Stimulated activated CD8-positive, alpha-beta memory T cell treated with anti-CD3 and anti-CD28 coated beads, Interleukin-2, amount 100 ng/mL, for 1 hour (primary cell): ENCODE measurements at places on chromosomes 12 and 14.

DNA sequence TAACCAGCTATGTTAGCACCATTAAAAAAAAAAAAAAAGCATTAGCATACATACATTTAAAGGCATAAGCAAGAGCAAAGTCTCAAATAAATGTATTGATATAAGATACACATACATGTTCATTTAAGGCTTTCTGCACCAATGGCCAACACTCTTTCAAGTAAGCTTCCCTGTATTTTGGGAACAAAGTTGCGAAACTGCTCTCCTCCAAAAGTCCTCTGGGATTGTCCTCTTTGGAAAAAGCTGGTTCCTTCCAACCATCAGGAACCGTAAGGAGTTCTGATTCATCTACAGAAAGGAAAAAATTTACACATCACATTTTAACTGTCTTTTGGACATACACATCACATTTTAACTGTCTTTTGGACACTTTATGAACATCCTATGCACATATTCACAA is 3.2 kb downstream of the KRR1 start:
- DNase-seq = no peak

DNA sequence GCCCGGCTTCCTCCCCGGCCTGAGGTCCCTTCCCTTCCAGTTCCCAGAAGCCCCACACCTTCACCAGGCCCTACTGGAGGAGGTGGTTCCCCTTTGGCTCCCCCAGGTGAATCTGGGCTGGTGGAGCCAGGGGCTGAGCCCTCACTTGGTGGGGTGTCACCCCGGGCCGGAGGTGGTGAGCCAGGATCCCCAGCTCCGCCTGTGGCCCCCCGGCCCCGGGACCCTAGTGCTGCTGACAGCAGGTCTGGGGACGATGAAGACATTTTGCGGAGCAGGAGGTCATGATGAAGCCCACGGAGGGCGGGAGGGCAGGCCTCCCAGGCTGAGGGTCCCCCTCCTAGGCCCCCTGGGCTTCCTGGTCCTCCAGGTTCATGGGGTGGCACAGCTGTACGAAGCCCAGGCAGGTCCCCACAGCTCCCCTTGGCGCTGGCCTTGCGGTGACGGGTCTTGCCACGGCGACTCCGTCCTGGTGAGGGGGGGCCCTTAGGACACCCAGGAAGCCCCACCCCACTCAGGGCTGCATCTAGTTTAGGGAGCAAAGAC is 16.6 kb downstream of the MAP3K12 start:
- no peak for DNase-seq

- DNase-seq = no peak
These were observed 626 bp downstream of the TXNDC16 start for GRCh38 chr14:52551696-52552062.

DNA sequence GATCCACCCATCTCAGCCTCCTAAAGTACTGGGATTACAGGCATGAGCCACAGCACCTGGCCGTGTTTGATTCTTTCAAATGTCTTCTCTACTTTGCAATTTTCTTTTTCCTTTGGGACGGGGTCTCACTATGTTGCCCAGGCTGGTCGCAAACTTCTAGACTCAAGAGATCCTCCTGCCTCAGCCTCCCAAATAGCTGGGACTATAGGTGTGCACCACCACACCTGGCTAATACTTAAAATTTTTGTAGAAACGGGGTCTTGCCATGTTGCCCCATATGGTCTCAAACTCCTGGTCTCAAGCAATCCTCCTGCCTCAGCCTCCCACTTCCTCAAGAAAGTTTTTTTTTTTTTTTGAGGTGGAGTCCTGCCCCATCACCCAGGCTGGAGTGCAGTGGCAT is 1.7 kb downstream of the GATC start:
- no peak for DNase-seq

DNA sequence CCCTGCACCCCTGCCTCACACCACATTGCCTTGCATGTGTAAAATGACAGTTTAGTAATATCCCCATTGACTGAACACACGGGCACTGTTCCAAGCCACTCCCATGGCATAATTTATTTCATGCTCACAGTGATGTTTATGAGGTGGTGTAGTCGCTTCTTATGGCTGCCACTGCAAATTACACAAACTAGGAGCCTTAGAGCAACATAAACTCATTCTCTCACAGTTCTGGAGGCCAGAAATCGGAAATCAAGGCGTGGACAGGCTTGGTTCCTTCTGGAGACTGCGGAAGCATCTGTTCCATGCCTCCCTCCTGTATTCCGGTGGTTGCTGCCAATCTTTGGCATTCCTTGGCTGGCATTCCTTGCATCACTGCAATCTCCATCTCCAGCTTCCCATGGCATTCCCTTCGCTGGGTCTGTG is 97.3 kb downstream of the RIN3 start:
- no peak for DNase-seq

DNA sequence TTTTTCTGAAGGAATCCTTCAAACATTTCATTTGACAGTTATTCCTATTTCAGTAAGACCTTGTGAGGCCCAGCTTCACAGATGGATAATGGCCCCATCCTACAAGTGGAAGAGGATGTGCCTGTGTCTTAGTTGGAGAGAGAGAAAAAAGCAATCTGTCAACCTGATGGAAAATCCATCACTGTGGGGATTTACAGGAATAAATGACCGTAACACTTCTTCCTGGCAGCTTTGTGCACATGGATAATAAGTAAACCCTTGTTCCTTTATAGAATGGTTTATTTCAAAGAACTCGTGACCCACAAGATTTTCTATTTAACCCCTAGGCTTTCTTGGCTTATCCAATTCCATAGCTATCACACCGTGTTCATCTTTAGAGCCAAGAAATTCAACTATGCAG is 121.4 kb upstream of the PCED1B start:
- DNase-seq = no peak

DNA sequence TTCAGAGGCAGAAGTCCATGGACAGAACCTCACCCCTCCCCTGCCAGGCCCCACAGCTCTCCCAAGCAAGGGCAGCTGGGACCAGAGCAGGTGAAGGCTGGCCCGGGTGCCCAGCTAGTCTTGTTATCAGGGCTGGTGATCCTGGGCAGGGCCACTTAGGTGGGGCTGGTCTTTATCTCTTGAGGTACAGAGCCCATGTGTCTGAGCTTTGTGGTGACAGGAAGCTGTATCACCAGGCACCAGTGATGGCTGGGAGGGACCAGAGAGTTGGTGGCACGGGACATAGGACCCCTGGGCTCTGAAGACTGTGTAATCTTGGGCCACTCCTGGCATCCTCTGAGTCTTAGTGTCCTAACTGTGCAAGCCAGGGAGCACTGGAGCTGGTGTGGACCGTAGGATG is 12.8 kb upstream of the HPD start:
- DNase-seq = no peak

GRCh38 chr14:63524537-63525155 is 18.5 kb downstream of the PPP2R5E start:
- DNase-seq = no peak

DNA sequence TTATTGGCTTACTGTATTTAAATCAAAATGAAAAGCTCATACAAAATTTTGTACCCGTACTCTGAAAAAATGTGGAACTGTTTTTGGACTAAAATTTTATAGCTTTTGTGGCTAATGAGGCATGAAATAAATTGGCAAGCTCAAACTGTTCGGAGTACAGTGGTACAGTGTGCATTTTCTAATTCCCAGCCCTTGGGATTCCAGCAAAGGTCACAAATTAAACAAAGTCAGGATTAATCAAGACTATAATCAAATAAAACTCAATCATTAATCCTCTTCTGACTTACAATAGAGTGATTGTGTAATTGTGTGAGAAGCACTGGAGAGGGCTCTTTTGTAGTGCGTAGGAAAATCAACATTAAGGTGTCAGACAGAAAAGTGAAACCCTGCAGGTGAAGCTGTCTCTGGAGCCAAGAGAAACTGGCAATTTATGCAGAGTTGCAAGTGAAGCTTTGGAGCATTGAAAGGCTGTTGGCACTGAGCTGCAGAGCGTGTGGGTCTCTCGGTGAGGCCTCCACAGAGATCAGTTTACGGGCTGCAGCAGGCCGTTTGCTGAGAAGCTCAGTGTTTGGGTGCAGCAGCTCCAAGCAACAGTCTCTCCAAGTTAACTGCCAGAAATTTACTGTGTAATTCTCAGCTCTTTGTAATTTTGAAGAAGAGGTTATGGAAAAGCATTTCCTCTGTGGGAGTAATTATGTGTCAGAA is 275.9 kb downstream of the FBXL14 start:
- no peak for DNase-seq

GRCh38 chr12:120886199-120887018 is 17.7 kb downstream of the SPPL3 start:
- no peak for DNase-seq

DNA sequence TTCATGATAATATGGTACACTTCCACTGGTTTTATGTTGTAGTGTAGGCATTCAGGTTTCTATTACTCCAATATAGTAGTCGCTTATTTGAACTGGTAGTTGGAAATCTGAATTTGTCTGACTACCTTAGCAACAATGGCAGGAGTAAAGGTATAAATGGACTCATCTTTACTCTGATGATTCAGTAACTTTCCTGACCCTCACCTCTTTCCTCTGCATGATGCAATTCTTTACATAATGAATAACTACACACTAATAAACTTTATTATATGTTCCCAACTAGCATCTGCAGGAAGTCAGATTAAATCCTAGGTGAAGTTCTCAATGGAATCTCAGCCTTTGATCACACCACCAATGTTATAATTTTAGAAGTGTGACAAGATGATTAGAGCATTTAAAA is 70.5 kb upstream of the ATP2B1 start:
- DNase-seq = no peak
